ENCODE measurements at places on chromosomes 12 and 14.

DNA sequence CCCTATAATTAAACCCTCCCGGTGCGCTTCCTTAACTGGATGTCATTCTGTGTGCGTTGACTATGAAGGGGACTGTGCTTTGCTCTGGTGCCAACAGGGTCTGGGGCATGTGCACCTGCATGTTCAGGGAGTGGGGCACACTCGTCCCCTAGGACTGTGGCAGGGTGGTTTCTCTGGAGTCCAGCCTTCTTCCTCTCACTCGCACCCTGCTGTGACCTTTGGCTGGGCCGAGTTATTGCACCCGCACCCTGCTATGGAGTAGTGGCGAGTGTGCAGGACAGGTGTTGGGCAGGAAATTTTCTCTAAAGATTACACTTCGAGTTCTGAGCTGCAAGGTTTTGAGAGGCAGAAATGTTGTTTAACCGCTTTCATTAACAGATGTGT, 138.9 kb downstream of the PLXNC1 start:
- DNase-seq: no peak

DNA sequence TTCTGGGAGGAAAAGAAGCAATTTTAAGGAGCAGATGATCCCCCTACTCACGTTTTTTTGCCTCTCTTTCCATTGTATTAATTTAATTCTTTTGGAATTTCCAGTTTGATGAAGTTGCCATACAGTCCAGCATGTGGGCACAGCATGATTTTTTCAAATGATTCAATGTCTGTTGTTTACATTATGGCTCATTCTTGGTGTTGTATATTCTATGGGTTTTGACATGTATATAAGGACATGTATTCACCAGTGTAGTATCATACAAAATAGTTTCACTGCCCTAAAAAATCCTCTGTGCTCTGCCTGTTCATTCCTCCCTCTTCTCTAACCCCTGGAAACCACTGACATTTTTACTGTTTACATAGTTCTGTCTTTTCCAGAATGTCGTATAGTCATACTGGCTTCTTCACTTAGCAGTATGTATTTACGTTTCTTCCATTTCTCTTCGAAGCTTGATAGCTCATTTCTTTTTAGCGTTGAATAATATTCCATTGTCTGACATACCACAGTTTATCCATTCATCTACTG, 13.3 kb upstream of the KLHDC2 start:
- DNase-seq: no peak

DNA sequence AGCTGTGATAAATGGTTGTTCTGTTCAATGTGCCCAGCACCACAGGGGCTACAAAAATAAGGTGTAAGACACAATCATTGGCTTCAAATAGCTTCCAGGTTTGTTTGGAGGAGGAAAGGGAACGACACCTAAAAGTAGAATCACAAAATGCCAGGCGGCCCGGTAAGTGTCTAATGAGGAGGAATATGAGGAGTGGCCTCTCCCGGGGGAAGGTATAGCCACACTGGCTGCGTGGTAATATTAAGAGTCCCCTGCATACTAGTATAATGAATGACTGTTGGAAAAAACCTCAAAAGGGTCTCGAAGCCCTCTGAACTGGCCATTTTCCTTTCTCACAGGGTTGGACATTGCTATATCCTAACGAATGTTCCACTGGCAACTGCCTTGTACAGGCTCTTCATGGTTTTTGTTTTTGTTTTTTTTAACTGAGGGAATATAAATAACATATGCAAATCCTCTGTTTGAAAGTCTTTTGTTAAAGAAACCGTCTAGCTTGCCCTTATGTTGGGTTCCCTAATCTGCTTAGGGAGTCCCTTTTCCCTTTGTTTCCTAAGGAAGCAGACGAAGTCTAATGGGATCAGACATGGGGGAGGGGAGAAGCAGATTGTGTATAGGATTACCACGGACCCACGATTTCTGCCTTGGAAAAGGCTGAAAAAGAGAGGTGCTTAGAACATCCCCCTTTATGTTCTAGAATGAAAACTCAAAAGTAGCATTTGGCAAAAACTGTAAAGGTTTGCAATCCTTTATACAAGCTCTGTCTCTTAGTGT, 4.2 kb downstream of the CCDC60 start:
- DNase-seq: no peak

GRCh38 chr12:113325916-113326315, 9.0 kb downstream of the SLC8B1 start:
- DNase-seq: no peak

- no peak for DNase-seq
Measured at GRCh38 chr12:46265102-46265501, 3.7 kb downstream of the SLC38A1 start.
